ENCODE measurements at places on chromosomes 1 and 21. TPM values are rescaled to one million over a fixed set of nuclear protein-coding genes. Genes with fewer than 3 reads are reported as not detected.

Gene CRP
- total RNA-seq, result not detected

Gene AMPD1
- not detected for total RNA-seq

Gene PRELP
- total RNA-seq, result under 0.01 TPM

Gene ZYG11B
- 42.1 TPM for total RNA-seq

Gene LAX1
- 0.10 TPM for total RNA-seq

Gene TRIM46
- 6.9 TPM for total RNA-seq

Gene DMRTA2
- total RNA-seq, result not detected

Gene NID1
- total RNA-seq, result 256 TPM

Gene GJA9
- not detected for total RNA-seq

Gene ZBED6
- 43.1 TPM for total RNA-seq

Gene PPM1J
- total RNA-seq, result 0.98 TPM

Gene ADCY10
- total RNA-seq, result 0.48 TPM

Gene PWP2
- 26.2 TPM for total RNA-seq

Gene CELA2B
- not detected for total RNA-seq

Gene DNALI1
- 2.3 TPM for total RNA-seq

Gene ETV3L
- not detected for total RNA-seq

Gene CCDC30
- 1.3 TPM for total RNA-seq

Gene TAF13
- total RNA-seq, result 53.2 TPM

Gene CR2
- total RNA-seq, result not detected

Gene TSSK3
- 0.98 TPM for total RNA-seq

Gene IVL
- not detected for total RNA-seq

Gene ORC1
- 11.5 TPM for total RNA-seq

Gene TMEM52
- total RNA-seq, result 0.65 TPM

Gene COL24A1
- total RNA-seq, result not detected

Gene OR2L3
- not detected for total RNA-seq

Gene KRTAP21-2
- not detected for total RNA-seq

Gene AIDA
- 42.5 TPM for total RNA-seq

Gene CFHR5
- total RNA-seq, result not detected

All from vein endothelial cell (primary cell).